Activated CD8-positive, alpha-beta T cell treated with anti-CD3 and anti-CD28 coated beads for 36 hours (primary cell): ENCODE measurements at places on chromosomes 11 and 22. TPM values are rescaled to one million over a fixed set of nuclear protein-coding genes. Genes with fewer than 3 reads are reported as not detected.

Gene CHRDL2
- not detected for total RNA-seq

Gene TCN2
- not detected for total RNA-seq

DNA sequence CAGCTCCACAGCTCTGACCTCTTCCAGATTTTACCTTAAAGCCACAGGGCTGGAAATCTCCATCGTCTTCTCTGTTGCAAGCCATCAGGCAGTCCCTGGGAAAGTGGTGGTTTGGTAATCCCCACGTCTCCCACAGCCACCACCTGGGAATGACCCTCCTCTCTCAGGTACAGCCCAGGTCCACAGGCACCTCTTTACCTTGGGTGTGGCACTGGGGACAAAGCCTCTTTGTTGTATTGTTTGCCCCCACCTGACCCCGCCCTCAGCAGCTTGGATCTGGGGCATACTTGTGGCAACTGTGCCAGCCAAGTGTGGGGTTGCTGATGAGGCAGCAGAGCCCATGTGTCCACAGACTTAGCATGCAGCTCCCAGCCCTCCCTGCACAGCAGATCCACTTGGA is 77.6 kb downstream of the LRRC32 start:
- no peak overlapping the region for H3K4me3 ChIP-seq
- no peaks in the 10 kb centered on the region for H3K36me3 ChIP-seq
- H3K27ac ChIP-seq = no peak overlapping the region

DNA sequence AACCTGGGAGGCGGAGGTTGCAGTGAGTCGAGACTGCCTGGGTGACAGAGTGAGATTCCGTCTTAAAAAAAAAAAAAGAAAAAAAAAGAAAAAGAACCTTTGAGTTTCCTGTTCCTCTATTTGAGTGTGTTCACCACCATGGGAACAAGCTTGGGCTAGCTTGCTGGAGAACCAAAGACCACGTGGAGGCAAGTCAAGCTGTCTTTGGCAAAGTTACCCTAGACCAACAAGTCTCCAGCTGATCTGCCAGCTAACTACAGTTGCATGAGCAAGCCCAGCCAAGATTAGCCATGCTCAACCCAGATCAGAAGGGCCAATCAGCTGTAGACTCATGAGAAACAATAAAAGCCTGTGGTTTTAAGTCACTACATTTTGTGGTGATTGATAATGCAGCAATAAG is 29.7 kb downstream of the SLN start:
- H3K4me1 ChIP-seq = no peaks in the 10 kb centered on the region
- H3K27ac ChIP-seq = no peak overlapping the region
- DNase-seq = no peak
- no peaks in the 10 kb centered on the region for H3K36me3 ChIP-seq

DNA sequence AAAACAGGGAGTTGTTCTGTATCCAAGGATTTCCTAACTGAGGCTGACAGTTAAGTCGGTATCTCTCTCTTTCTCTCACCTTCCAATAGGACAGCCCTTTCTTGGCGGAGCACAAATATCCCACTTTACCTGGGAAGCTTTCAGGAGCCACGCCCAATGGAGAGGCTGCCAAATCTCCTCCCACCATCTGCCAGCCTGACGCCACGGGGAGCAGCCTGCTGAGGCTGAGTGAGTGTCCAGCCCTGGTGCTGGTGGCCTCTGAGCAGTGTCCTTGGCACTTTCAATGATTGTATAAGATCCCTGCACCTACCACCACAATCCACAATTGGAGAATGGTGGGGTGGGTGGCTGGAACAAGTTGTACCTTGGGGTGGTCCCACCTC is 33.7 kb downstream of the CYB5R2 start:
- H3K27ac ChIP-seq = no peak overlapping the region
- H3K27me3 ChIP-seq = no peaks in the 10 kb centered on the region
- no peak overlapping the region for H3K4me3 ChIP-seq
